ENCODE measurements at places on chromosomes 5 and 9.

- DNase-seq, result no peak
Measured at GRCh38 chr9:105117234-105117633, 127.2 kb upstream of the SLC44A1 start.

- no peak for DNase-seq
Measured at GRCh38 chr5:134022333-134022732, 17.6 kb upstream of the VDAC1 start.

- DNase-seq, result no peak
Measured at GRCh38 chr5:21152611-21153010, 1164.6 kb upstream of the CDH18 start.

DNA sequence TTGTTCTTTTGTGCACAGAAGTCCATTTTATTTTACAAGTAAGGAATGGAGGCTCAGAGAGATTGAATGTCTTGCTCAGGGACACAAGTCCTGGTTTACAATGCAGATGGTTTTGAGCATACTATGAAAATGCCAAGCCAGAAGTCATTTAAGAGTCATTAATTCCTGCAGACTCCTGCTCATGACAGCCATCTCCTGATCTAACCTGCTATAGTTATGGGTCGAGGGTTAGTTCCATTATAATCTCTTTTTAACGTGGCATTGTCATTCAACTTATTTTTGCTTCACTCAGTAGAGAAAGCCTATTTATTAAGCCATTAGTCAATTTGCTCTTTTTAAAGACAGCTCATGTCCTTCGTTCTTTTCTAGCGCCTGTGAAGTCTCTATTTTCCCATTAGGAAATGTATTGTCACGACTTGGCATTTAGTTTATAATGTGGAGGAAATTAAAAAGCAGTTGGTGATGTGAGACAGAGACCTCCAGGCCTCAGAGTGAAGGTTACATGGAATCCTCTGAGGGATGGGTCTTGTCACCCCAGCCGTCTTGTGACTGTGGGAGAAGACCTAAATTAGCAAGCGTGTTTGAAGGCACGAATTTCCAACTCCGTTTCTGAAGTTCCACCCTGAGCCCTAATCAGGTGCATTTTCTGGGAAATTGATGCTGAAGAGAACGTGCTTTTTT, 84.1 kb downstream of the ACTBL2 start:
- DNase-seq, result no peak

- no peak for DNase-seq
Measured at GRCh38 chr9:75051285-75051684, 23.2 kb upstream of the CARNMT1 start.

DNA sequence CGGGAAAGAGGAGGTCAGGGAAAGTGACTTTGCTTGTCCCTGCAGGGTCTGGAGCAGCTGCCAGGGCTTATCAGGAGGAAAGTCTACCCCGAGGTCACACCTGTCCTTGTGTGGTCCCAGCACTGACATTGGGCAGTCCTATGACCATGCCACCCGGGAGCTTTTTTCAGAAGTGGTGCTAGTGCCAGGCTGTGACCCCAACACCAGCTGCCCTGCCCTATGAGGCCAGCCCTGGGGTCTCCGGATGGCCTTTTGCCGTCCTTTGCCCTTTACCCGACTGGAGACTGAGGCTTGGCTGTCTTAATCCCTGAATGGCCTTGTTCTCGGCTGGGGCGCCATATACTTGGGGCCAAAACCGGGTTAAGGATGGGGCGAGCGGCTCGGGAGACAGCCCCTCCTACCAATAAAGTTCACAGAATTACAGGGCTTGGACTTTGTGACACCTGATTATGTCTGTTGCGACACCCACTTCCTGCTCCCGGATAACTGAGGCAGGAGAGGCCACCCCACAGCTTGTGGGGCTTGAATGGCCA, 22.2 kb upstream of the SLC9A3 start:
- DNase-seq, result no peak

- no peak for DNase-seq
Measured at GRCh38 chr5:14039063-14039462, 94.6 kb upstream of the DNAH5 start.

DNA sequence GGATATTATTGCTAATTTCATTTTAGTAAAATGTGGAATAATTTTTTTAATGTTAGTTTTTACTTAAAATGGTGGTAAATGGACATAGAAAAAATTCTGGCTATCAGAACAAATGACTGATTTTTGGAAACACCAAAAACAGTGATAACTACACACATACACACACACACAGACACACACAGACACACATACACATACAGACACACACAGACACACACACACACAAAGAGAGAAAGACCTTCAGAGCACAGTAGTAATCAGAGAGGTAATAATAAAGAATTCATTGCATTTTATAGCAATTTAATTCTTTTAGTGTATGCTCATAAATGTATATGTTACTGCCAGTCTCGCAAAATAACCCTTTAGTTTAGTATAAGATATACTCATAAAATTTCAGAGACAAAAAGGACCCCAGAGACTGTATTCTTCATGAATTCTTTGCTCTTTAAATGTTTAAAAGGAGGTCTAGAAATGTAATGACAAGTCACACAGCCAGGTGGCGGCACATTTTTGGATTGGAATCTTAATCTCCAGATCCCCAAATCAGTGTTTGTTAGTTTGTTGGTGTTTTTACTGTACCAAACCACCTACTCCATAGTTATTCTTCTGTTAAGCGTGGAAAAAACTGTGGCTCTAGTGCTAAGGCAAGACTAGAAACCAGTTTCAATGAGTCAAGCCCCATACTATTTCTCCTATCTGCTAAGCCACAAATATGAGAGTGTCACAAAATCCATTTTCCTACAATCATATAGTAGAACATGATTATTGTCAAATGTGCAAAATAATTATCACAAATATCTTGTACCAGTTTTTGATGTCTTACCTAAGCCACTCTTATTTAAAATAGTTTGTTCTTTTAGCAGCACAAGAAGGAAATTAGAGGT, 109.9 kb downstream of the EDIL3 start:
- DNase-seq, result peak; percentile 24

DNA sequence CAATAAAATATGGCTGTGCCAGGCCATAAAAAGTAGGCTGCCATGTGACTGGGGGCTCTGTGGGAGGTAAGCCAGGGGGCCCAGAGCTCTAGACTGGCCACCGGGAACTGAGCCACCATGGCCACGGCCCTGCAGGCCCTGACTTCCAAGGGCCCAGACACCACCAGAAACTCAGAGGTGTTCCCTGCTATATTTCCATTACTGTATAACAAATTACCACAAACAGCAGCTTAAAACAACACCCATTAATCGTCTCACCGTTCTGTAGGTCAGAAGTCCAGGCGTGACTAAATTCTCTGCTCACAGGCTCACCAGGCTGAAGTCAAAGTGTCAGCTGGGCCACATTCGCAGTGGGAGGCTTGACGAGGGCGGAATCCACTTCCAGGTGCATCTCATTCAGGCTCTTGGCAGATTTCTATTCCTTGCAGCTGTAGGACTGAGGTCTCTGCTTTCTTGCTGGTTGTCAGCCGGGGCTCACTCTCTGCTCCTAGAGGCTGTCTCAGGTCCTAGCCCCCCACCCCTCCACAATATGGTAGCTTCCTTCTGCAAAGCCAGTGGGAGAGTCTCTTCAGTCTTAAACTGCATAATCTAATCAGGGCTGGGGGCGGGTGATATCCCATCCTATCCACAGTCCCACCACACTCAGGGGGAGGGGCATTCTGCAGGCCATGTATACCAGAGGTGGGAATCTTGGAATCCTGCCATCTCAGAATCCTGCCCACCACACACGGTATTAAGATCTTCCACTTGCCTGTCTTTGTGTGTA, 125.4 kb downstream of the C5orf15 start:
- no peak for DNase-seq

GRCh38 chr5:6716629-6717149, 3.5 kb downstream of the TENT4A start:
- DNase-seq, result no peak

DNA sequence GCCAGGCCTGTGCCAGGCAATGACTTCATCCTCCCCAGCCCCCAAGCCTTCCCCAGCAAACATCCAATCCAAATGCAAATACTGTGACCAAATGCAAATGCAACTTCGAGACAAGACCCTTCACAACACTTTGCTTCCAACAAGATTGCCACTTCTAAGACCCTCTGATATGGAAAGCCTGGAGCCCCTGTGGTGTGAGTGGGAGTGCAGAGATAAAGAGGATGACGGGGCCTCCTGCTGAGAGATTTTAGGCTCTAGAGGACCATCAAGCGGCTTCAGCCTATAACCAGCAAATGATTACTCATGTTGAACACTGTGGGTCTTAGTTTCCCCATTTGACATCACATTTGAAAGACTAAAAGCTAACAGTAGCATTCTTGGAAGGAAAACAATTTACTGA, 46.6 kb upstream of the GABRP start:
- DNase-seq, result no peak

DNA sequence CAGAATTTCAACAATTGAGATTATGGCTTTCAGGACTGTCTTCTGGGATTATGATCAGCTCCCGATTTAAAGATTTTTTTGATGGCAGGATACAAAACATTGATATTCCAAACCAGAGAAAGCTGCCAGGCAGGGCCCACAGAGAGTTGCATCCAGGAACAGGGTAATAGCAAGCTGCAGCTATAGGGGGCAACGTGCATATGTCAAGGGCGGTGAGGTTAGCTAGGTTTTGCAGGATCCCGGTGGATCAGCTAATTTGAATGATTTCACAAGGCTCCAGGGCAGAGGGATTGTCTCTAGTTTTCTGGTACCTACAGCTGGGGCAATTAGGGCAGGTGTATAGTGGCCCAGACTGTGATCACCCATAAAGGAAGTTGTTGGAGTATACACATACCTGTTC, 339.4 kb downstream of the CHSY3 start:
- DNase-seq, result no peak

- no peak for DNase-seq
Measured at GRCh38 chr5:157050050-157050449, 8.9 kb downstream of the HAVCR1 start.

- DNase-seq, result no peak
Measured at GRCh38 chr5:11322133-11322532, 561.1 kb upstream of the DAP start.

DNA sequence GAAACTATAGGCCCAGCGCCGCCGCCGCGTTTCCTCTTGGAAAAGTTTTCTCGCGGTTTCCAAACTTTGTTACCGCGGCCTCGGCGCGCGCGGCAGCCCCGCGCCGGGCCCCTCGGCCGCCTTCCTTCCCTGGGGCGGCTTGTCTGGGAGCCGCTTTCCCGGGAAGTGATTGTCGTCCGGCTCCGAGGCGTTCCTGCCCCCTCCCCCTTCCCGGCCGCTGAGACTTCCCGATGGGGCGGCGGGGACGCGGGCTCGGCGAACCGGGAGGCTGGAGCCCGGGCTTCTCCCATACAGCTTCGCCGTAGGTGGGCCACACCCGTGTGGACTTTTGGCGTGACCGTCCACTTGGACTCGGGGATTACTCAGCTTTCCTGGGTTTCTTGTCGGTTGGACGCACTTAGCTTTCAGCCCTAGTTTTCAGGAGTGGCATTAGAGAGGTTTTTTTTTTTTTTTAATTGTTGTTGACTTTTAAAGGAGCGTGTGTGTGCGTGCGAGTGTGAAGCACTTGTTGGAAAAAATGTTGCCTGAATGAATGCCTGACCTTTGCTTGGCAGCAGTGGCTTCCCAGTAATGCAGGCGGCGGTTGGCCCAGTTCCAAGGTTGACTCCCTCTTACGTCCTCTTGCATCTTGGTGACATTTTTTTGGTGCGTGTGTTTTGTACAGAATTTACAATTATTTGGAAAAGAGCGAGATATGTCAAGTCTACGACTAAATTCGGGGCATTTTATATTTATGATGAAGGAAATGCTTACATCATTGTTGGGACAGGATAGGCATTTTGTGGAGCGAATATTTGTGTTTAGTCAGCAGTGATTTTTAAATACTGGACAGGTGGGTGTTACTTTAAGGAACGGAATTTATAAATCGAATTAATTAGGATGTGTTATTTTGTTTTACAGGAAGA, 821 bp downstream of the CTNNA1 start:
- DNase-seq, result peak; percentile 89

GRCh38 chr5:38622723-38623129, 66.3 kb upstream of the LIFR start:
- DNase-seq, result no peak

- no peak for DNase-seq
Measured at GRCh38 chr5:168474319-168474718, 12.0 kb upstream of the RARS1 start.

DNA sequence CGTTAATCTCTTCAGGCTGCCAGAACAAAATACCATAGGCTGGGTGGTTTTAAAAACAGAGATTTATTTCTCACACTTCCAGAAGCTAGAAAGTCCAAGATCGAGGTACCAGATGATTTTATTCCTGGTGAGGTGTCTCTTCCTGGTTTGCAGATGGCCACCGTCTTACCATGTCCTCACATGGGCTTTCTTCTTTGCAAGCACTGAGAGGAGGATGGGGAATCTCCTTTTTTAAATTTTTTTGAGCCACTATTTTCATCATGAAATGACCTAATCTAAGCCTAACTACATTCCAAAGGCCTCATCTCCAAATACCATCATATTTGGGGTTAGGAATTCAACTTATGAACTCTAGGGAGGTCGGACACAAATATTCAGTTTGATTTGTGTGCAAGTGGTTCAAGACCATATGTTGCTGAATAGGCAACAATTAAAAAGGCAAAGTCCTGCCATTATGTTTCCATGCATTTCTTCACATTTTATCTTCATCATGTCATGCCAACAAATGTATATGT, 371.2 kb downstream of the CDH18 start:
- no peak for DNase-seq

DNA sequence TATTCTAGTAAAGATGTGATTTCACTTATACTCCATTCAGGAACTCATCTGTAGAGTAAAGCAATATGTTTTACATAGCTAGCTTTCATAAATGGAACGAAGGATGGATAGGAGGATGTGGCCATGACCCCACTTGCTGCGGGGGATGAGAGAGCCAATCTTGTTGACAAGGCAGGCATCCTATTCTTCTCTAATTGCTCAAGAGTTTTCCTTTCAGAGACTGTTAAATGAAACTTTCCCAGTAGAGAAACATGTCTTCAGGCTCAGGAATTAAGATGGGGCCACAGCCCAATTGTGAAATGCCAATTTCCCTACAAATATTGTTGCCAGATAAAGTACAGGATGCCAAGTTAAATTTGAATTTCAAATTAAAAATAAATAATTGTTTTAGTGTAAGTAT, 196.2 kb upstream of the TUT7 start:
- no peak for DNase-seq

DNA sequence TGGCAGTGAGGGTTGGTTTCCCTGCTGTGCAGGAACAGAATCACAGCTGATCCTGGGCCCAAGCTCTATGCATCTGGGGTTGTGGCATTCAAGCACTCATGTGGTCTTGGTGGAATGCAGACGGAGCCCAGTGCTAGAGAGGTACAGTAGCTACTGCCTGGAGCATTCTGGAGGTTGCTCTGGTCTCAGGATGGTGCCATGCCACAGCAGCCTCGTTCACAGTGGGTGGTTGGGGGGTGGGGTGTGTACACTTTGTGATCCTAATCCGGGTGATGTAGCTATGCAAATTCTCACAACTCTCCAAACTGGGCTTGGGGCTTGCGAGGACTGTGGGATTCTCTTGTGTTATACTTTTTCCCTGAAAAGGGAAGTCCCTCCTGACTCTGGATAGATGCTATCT, 45.2 kb downstream of the FGD3 start:
- no peak for DNase-seq

- DNase-seq, result no peak
Measured at GRCh38 chr9:75775966-75776691, 114.3 kb upstream of the PCSK5 start.

- DNase-seq, result peak; percentile 92
Measured at GRCh38 chr5:172733131-172733973, 37.6 kb downstream of the DUSP1 start.
